ENCODE measurements at places on chromosomes 11 and 22. TPM values are rescaled to one million over a fixed set of nuclear protein-coding genes. Genes with fewer than 3 reads are reported as not detected.
A peak's percentile ranks its signal among the peaks of the same experiment; 100 is the strongest.

GRCh38 chr11:133403900-133404299 lies 128.4 kb downstream of the OPCML start:
- no peak for DNase-seq

DNA sequence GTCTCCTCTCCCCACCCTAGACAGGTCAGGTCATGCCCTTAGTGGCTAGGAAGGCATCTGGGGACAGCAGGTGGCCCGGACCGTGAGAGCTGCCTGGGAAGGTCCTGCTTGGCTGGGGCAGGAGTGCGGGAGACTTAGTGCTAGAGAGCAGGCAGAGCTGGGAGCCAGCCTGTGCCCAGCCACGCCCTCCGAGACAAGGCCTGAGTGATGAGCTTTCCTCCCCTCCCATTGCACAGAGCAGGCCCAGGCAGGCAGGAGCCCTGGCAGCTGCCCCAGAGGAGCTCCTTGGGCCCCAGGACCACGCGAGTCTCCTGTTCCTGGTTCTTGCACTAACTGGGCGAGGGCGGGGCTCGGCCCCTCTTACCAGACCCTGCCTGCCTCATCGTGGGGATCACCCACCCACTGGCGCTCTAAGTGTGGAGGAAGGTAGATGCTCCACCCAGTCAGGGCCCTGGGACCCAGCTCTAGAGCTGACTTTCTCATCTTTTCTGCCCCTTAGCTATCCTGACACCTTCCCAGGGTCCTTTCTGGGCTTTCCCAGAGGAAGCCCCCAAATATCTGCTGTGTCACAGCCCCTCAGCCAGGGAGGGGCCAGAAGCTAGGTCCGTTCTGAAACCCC lies 44.9 kb downstream of the MACROD1 start:
- DNase-seq, result no peak

DNA sequence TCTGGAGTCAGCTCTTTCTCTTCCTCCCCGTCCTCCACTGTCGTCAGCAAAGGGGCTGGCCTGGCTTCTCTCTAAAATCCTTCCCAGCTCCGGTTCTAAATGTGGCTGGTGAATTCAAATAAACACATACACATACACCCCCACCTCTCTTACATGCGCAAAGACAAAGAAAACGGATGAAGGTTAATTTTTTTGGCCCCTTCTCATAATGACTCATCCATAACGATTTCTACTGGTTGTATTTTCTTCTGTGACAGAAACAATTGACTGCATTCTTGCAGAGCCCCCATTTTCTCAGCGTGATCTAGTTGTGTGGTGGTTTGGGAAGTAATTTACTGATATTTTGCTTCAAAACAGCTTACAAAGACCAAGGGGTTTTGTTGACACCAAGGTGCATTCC lies 130.0 kb upstream of the NTM start:
- DNase-seq, result no peak

DTX4 gene
- 0.07 TPM for total RNA-seq

ADM2 gene
- 8.3 TPM for total RNA-seq

- DNase-seq, result peak; percentile 76
Measured at GRCh38 chr11:96062134-96062533, 138.2 kb upstream of the MTMR2 start.

TTC28 gene
- 1.6 TPM for total RNA-seq

GRCh38 chr11:6695377-6695776 lies 12.2 kb upstream of the MRPL17 start:
- peak; percentile 18 for DNase-seq

DNA sequence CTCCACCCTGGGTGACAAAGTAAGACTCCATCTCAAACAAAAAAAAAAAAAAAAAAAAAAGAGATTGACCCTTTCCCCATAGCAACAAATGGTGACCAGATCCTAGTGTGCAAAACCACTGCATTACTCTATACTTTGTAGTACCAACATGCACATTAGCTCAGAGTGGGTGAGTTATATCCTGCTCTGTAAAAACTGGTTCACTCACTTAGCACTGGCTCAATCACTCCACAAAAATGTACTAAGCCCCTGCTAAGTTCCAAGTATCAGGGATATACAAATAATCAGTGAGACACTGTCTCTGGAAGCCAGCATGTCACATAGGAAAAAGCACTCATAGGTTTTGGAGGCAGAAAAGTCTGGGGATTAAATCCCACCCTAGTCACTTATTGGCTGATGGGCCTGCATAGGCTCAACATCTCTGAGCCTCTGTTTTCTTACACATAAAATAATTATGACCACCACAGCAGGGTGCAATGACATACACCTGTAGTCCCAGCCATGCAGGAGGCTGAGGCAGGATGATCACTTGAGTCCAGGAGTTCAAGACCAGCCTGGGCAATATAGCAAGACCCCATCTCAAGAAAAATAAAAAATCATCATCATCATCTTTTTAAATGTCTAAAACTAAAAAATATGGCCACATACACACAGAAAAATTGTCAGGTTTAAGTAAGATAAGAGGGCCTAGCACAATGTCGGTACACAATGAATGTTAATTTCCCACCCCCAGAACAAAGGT lies 11.9 kb downstream of the FAM168A start:
- no peak for DNase-seq

DNA sequence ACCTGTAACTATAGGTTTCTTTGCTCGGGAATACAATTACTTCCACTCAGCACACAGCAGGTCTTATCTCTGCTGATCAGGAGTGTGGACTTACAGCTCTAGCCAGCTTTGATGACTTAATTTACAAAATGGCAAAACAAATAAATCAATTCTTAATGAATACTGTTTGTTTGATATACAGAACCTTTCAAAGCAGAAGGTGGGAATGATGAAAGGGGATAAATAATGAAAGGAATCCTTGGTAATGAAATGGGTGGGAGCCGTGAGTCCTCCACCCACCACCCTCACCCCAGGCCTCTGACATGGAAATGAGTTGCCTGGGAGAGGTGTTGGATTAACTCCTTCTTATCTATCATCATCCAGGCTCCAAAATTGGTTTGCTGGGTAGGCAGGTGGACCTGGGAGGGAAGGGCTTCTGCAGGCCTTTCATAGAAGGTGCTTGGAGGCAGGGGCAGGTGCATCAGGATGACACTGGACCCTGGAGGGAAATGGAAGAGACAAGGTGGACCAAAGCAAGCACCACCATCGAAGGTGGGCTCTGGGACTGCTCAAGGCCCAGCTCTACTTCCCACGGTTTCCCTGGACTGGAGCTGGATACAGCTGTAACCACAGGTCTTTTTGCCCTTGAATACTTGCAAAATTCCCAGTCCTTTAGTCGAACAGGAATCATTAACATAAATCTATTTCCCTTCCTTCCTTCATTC lies 23.0 kb downstream of the POU2AF1 start:
- DNase-seq, result no peak

DNA sequence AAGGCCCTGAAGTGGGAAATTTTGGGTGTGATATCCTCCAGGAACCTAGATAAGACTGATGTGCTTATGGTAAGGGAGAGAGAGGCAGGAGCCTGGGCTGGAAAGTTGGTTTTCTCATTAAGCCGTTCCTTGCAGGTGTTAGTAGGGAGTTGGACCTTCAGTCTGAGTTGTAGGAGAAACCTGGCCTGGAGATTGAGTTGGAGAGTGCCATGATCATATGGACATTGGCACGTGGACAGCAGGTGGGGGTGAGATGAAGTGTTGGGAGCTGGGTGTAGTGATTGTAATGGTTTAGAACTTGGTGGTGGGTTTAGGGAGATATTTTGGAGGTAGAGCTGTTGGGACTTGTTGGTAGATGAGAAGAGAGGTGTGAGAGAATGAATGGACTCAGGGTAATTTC lies 4.9 kb downstream of the PPP6R2 start:
- no peak for DNase-seq

- peak; percentile 60 for DNase-seq
Measured at GRCh38 chr11:112174789-112175598, at the start of gene BCO2. BCO2 (plus strand) TSS chr11:112175512; CDS start chr11:112175602, 90 bp downstream.

LRRC56 gene
- 1.3 TPM for total RNA-seq

GRCh38 chr11:11416917-11417316 lies 63.9 kb upstream of the CSNK2A3 start:
- no peak for DNase-seq

C11orf87 gene
- total RNA-seq, result not detected

- DNase-seq, result no peak
Measured at GRCh38 chr22:32353292-32353691, 4.4 kb upstream of the RFPL3 start.

GRCh38 chr11:64384981-64385944 lies 26.3 kb downstream of the RPS6KA4 start:
- DNase-seq, result no peak

GRCh38 chr11:118908901-118909618 lies 16.7 kb downstream of the BCL9L start:
- no peak for DNase-seq

BEST1 gene
- total RNA-seq, result 0.49 TPM

TREH gene
- not detected for total RNA-seq

- DNase-seq, result no peak
Measured at GRCh38 chr11:68164437-68164836, 43.2 kb upstream of the CHKA start.

DNA sequence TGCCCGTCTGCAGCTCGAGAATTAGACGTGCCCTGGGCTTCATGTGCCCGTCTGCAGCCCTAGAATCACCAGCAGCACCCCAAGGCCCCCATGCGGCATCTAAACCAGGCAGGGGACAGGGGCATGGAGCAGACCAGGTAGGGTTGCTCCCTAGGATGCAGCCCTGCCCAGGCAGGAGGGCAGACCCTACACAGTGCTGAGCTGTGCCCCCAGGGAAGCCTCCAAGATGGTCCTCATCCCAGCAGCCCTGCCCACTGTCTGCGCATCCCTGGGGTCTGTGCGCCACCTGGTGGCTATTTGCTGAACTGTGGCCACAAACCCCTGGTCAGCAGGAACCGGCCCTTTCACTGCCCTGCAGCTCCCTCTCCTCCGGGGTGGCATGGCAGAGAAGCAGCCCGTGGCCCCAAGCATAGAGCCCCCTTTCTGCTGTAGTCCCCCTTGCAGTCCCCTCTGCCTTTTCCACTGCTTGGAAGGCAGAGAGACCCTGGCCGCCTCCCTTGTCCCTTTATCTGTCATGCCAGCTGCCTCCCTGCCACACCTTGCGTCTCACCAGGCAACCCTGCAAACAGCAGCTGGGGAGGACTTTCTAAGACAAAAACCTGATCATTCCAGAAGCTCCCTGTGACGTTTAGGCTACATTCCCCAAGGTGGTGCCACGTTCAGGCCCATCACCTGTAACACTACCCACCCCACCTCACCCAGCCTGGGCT lies 86.6 kb downstream of the KCNQ1 start:
- DNase-seq, result peak; percentile 74

DNA sequence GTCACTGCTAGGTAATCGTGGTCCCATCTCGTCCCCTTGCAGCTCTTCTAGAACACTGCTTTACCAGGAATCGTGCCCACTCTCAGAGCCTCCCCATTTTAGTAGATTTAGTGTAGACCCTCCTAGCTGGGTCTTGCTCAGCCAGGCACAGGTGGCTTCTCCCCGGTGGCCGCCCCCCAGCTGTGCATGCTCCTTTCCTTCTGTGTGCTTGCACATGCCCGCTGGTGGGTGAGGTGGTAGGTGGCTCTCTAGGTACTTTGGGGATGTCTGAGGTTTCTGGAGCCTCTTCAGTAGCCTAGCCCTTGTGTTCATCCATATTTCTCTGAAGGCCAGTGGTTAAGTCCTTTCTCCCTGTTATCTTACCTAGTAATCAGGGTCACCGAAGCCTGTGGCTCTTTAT lies 5.6 kb downstream of the TUB start:
- DNase-seq, result no peak

DNA sequence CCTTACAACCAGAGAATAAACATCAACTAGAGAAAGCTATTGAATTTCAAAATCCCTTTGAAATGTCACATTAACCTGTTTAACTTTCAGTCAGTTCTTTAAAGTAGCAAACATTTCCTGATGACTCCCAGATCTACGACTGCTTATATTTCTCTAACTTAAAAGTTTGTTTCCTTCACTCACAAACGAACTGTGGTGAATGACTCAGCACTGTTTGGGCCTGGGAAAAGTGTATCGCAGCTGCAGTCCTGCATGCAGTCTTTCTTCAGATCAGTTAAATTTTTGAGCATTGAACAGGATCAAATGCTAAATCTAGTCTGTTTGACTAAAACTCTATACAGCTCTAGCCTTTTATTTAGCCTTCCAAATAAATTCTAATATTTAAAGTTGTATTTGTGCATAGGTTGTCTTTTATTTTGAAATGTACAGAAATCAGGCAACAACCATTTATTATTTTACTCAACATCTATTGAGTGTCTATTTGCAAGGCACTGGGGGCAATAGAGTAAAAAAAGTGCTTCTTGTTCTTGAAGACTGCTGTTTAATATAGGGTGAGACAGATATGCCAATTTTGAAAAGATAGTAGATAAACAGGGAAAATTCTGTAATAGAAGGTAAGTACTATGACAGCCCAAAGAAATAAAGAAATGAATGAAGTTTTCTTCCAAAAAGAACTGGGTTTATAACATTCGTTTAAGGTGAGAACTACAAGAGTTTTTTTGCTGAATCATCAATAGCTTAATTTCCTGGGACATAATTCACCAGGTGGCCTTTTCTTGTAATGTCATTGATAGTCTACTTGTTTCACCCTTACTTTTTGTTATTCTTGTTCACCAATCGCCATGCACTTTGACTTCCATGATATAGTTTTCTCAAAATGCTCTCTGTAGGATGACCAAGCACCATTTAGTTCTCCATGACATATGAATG lies 235.4 kb downstream of the METTL15 start:
- no peak for DNase-seq

GAL3ST1 gene
- 0.27 TPM for total RNA-seq

- peak; percentile 87 for DNase-seq
Measured at GRCh38 chr22:36374603-36375024, 13.2 kb downstream of the MYH9 start.

CTSC gene
- total RNA-seq, result 22.2 TPM

GRCh38 chr11:124036666-124037065 lies 4.5 kb downstream of the OR10G7 start:
- DNase-seq, result no peak

DNA sequence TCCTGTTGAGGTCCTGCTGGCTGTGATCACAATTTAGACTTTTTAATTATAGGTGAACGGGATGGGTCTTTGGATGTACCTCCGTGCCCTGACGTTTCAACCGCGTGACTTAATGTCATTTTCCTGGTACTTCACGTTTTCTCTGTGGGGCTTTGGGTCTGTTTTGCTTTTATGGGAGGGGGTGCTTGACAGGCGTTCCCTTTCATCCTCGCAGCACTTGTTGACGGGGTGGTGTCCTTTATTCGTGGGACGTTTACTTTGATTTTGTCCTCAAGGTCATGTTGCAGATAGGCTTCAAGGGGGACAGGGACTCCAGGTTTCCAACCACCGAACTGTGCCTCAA lies 994 bp downstream of the PPP6R3 start:
- no peak for DNase-seq

GRCh38 chr11:119476666-119477331 lies 53.8 kb upstream of the THY1 start:
- no peak for DNase-seq

SCGB1C1 gene
- total RNA-seq, result not detected

DNA sequence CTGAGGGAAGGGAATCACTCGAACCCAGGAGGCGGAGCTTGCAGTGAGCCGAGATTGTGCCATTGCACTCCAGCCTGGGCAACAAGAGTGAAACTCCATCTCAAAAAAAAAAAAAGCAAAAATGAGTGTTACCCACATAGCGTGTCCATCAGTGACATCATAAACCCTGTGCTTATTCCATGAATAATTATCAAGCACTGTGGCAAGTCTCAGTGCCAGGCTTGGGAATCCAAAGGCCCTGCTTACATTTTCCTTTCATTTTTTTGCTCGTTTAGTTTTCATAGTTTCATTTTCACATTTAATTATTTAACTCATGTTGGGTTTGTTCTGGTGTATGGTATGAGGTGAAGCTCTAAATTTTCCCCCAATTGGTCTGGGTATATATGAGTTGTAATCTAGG lies 46.5 kb downstream of the NEU3 start:
- no peak for DNase-seq

GRCh38 chr22:20238536-20238900 lies 29.6 kb downstream of the RTN4R start:
- DNase-seq, result peak; percentile 81

GRCh38 chr11:86668929-86669328 lies 3.5 kb downstream of the ME3 start:
- no peak for DNase-seq

TMEM258 gene
- 166 TPM for total RNA-seq
